ENCODE measurements at places on chromosomes 6 and 20. TPM values are rescaled to one million over a fixed set of nuclear protein-coding genes. Genes with fewer than 3 reads are reported as not detected.

- H3K27me3 ChIP-seq = no peaks in the 10 kb centered on the region
- H3K4me3 ChIP-seq = no peak overlapping the region
- no peak overlapping the region for H3K27ac ChIP-seq
- no peaks in the 10 kb centered on the region for H3K36me3 ChIP-seq
These were observed 107.9 kb upstream of the CARMIL1 start for GRCh38 chr6:25171301-25171700.

GRCh38 chr20:56788041-56788670, 159.1 kb downstream of the TFAP2C start:
- H3K27ac ChIP-seq = peak overlapping the region; percentile 80
- H3K36me3 ChIP-seq = no peaks in the 10 kb centered on the region
- no peaks in the 10 kb centered on the region for H3K27me3 ChIP-seq
- H3K4me3 ChIP-seq = no peak overlapping the region
- peak; percentile 91 for DNase-seq
- peaks cover 23% of the 10 kb centered on the region for H3K4me1 ChIP-seq

DNA sequence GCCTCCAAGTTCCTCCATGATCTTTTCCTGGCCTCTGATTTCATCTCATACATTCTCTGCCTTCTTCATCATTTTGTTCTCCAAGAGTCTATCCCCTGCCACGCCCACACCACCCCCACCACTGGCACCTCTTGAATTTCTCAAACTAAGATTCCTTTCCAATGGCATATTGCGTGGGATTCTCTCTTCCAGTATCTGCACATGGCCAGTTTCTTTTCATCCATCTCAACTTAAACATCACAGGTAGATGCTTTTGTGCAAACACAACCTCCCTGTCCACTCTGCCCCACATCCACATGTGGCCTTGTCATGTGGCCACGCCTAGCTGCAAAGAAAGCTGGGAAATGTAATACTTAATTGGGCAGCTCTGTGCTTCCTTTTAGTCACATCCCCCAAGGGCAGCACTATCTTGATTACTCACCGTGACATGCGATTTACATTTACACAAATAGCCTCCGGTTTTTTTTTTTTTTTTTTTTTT, 33.4 kb upstream of the ZMYND8 start:
- peak overlapping the region; percentile 52 for H3K27ac ChIP-seq
- no peaks in the 10 kb centered on the region for H3K36me3 ChIP-seq
- no peak overlapping the region for H3K4me3 ChIP-seq
- DNase-seq = no peak
- H3K27me3 ChIP-seq = no peaks in the 10 kb centered on the region

- no peaks in the 10 kb centered on the region for H3K36me3 ChIP-seq
- no peaks in the 10 kb centered on the region for H3K27me3 ChIP-seq
- H3K4me1 ChIP-seq = peaks cover 24% of the 10 kb centered on the region
- H3K4me3 ChIP-seq = no peak overlapping the region
These were observed 6.4 kb downstream of the ACSS1 start for GRCh38 chr20:25051386-25052155.

- no peaks in the 10 kb centered on the region for H3K4me1 ChIP-seq
- no peak overlapping the region for H3K4me3 ChIP-seq
- no peaks in the 10 kb centered on the region for H3K36me3 ChIP-seq
- peaks cover 2% of the 10 kb centered on the region for H3K27me3 ChIP-seq
These were observed 156.5 kb upstream of the INSM1 start for GRCh38 chr20:20211274-20211987.

- H3K27me3 ChIP-seq = no peaks in the 10 kb centered on the region
- H3K4me3 ChIP-seq = no peak overlapping the region
- no peaks in the 10 kb centered on the region for H3K36me3 ChIP-seq
These were observed 175.8 kb upstream of the ARID1B start for GRCh38 chr6:156601152-156602065.

DNA sequence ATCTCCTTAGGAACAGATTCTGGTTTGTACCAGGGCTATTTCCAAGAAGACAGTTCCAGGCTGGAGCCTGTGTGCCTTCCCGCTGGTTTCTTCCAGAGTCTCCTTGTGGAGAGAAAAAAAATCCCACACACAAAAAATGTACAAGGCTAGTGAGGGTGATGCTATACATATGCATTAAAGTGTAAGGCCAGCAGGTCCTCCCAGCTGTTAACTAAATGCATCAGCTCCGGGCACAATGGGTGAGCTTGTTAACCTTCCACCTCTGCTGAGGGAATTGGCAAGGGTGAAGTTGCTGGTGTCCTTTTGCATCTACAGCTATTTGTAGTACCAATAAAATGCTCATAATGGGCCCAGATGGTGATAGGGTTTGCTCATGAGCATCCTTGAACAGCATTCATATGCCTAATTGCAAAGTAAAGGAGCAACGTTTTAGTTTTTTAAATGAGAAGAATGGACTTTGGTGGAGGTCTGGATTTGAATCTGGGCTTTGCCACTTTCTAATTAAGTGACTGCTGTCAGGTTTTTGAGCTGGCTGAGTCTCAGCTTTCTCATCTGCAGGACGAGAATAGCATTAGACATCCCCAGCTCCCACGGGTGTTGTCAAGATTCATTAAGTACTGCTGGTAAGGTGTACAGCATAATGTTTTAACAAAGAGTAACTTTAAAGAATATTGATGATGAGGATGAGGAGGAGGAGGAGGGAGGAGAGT, 361.8 kb downstream of the QKI start:
- peaks cover 2% of the 10 kb centered on the region for H3K27me3 ChIP-seq
- no peaks in the 10 kb centered on the region for H3K36me3 ChIP-seq
- no peaks in the 10 kb centered on the region for H3K4me1 ChIP-seq
- DNase-seq = no peak

DNA sequence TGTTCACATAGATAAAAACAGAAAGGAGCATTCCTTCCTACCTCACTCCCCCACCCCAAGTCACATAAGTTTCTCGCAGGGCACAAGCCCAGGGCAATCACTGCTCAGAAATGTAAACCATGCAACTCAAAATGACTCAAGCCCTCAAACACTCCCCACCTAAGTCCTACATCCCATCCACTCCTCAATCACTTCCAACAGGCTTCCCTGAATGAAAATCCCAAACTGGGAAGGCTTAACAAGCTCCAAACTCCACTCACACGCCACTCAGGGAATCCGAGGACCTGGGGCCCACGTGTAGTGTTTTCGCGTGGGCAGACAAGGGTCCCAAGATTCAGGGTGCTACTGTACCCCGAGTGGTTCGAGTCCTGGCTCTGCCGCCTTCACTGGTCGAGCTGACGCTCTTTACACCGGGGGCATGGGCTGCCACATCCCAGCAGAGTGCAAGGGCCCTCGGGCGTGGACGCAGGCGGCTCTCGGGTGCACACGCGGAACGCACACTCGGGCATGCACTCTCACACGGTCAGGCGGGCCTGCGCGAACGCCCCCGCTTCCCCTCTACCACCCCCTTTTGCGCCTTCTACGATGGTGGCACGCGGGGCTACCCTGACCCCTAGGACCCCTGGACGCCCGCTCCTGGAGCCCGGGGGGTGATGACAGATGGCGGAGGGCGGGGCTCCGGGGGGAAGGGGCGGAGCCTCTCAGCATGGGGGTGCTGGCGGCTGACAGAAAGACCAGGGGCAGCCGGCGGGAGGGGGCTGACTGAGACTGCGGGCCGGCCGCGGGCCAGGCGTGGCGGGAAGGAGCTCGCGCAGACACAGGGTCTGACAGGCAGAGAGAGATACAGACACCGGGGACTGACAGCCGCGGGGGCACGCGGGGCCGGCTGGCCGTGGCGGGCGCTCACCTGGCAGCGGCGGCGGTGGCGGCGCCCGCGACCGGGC, 657 bp downstream of the ZHX3 start:
- no peak for DNase-seq
- H3K4me1 ChIP-seq = peaks cover 11% of the 10 kb centered on the region
- no peaks in the 10 kb centered on the region for H3K36me3 ChIP-seq
- peak overlapping the region; percentile 85 for H3K27ac ChIP-seq
- H3K4me3 ChIP-seq = peak overlapping the region; percentile 71
- H3K27me3 ChIP-seq = no peaks in the 10 kb centered on the region

GRCh38 chr6:29762781-29763214, 39.6 kb downstream of the HLA-F start:
- no peak overlapping the region for H3K4me3 ChIP-seq
- no peak overlapping the region for H3K27ac ChIP-seq
- DNase-seq = no peak
- H3K4me1 ChIP-seq = no peaks in the 10 kb centered on the region
- peaks cover 2% of the 10 kb centered on the region for H3K27me3 ChIP-seq

GRCh38 chr6:80449726-80450125, 343.3 kb downstream of the BCKDHB start:
- H3K36me3 ChIP-seq = no peaks in the 10 kb centered on the region
- no peak overlapping the region for H3K4me3 ChIP-seq
- no peak overlapping the region for H3K27ac ChIP-seq
- DNase-seq = no peak
- no peaks in the 10 kb centered on the region for H3K4me1 ChIP-seq
- no peaks in the 10 kb centered on the region for H3K27me3 ChIP-seq

DNA sequence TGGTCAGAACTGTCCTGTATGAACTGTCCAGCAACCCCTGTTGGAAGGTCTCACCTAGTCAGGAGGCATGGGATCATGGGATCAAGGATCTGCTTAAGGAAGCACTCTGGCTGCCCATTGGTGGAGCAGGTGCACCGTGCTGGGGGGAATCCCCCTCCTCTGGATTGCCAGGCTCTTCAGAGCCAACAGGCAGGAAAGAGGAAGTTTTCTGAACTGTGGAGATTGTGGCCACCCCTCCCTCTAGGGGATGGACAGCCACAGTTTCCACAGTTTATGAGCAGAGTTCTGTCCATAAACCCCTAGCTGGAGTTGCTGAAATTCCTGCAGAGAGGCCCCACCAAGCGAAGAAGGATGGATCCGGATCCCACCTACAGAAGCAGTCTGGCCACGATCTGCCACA, 13.0 kb upstream of the HLA-DQB1 start:
- H3K27ac ChIP-seq = no peak overlapping the region
- no peak overlapping the region for H3K4me3 ChIP-seq
- H3K4me1 ChIP-seq = no peaks in the 10 kb centered on the region
- H3K36me3 ChIP-seq = no peaks in the 10 kb centered on the region

DNA sequence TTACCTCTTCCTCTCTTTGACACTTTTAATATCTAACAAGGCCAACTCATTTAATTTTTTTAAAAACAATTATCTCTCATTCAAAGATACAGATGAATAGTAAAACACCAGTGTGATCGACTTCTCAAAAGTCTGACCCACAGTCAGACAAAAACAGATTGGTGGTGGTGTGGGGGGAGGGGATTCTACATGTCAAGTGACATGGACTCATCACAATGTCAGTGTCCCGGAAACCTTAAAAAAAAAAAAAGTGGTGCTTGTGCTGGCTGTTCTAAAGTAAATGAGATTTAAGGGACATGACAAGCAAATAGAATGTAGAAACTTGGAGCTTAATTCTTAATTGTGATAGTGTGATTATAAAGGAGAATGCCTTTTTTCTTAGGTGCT, 16.3 kb upstream of the RFPL4B start:
- no peak overlapping the region for H3K27ac ChIP-seq
- H3K27me3 ChIP-seq = no peaks in the 10 kb centered on the region
- no peaks in the 10 kb centered on the region for H3K4me1 ChIP-seq
- DNase-seq = no peak

- no peaks in the 10 kb centered on the region for H3K4me1 ChIP-seq
- no peak for DNase-seq
- H3K36me3 ChIP-seq = no peaks in the 10 kb centered on the region
- H3K4me3 ChIP-seq = no peak overlapping the region
These were observed 771.0 kb downstream of the QKI start for GRCh38 chr6:164185471-164185871.

DNA sequence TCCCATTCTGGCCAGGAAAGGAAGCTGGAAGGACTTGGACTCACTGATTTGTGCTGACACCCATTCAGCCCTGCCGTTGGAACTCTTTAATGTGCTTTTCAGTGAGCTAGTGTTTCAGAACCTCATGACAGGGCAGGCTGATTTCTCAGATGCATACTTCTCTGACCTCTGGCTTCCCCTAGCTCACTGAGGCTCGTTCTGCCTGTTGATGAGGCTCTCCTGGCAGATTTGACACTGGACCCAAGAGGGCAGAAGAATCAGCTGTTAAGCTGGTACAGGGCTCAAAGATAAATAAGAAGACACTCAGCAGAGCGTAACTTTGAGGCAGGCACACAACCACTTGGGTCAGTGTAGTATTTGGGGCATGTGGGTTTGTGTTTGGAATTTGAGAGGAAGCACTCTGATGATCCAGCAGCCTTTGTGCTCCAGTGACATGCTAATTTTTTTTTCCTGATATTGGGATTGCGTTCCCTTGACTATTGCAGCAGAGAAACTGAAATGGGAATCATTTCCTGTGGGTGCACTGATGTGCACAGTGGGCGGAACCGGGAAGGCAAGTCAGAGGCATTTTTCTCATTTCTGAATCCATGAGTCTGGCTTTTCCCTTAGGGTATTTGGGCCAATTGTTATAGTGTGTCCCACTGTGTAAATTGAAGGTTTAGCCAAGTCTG, 80.2 kb downstream of the CARMIL1 start:
- no peak overlapping the region for H3K4me3 ChIP-seq
- H3K27ac ChIP-seq = no peak overlapping the region
- H3K36me3 ChIP-seq = no peaks in the 10 kb centered on the region
- no peak for DNase-seq

DNA sequence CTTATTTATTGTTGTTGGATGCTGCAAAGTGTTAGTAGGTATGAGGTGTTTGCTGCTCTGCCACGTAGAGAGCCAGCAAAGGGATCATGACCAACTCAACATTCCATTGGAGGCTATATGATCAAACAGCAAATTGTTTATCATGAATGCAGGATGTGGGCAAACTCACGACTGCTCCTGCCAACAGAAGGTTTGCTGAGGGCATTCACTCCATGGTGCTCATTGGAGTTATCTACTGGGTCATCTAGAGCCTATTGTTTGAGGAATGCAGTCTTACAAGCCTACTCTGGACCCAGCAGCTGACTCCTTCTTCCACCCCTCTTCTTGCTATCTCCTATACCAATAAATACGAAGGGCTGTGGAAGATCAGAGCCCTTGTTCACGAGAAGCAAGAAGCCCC, 12.1 kb downstream of the MICB start:
- peaks cover 5% of the 10 kb centered on the region for H3K36me3 ChIP-seq
- H3K4me1 ChIP-seq = peaks cover 6% of the 10 kb centered on the region
- no peak for DNase-seq
- no peaks in the 10 kb centered on the region for H3K27me3 ChIP-seq

DNA sequence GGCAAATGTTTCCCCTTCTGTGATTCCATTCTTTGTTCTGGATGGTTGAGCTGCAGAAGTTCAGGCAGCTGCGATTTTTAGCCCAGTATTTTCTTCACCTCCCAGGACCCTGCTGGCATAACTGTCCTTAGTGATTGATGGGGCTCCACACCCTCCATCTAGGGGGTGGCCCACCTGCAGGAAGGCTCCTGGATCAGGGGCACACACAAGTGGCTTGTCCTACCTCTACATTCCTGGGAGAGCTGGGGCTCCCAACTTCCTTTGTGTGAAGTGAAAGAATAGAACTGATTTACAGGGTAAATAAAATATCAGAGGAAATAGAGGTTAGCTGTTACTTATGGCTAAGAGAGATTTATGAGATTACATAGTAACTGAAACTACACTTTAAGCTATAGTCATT, 129.5 kb upstream of the MAP3K7 start:
- H3K27me3 ChIP-seq = peaks cover 14% of the 10 kb centered on the region
- H3K36me3 ChIP-seq = no peaks in the 10 kb centered on the region
- no peak for DNase-seq
- no peak overlapping the region for H3K27ac ChIP-seq

DSN1 gene
- total RNA-seq = 27.2 TPM

ANGPT4 gene
- total RNA-seq = not detected

GPLD1 gene
- total RNA-seq = 0.98 TPM

BMP2 gene
- 0.23 TPM for total RNA-seq
